CD4-positive, alpha-beta T cell treated with Interferon alpha-2 for 1 hour (primary cell): ENCODE measurements at places on chromosomes 5 and 9.

DNA sequence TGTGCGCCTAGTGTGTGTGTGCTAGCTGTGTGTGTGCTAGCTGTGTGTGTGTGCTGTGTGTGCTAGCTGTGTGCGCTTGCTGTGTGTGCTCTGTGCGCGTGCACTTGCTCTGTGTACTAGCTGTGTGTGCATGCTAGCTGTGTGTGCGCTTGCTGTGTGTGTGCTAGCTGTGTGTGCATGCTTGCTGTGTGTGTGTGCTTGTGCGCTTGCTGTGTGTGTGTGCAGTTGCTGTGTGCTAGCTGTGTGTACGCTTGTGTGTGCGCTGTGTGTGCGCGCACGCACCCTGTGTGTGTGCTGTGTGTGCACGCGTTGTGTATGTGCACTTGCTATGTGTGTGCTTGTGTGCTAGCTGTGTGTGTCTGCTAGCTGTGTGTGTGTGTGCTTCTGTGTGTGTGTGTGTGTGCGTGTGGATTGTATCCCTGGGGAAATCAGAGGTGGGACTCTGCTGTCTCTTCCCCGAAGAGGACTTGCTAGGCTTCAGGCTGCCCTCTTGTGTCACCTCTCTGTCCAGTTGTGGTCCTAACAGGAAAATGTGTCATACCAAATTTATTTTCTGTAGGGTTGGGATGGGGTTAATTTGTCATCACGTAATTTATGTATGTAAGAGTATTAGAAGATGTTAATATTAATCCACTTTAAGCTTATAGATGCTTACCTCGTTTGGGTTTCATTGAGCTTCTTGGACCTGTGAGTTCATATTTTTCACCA lies 38.9 kb downstream of the TPPP start:
- no peak for DNase-seq

GRCh38 chr9:129348890-129349664 lies 171.0 kb upstream of the IER5L start:
- no peak for DNase-seq

GRCh38 chr9:125513303-125513667 lies 193.7 kb downstream of the MAPKAP1 start:
- DNase-seq, result no peak

DNA sequence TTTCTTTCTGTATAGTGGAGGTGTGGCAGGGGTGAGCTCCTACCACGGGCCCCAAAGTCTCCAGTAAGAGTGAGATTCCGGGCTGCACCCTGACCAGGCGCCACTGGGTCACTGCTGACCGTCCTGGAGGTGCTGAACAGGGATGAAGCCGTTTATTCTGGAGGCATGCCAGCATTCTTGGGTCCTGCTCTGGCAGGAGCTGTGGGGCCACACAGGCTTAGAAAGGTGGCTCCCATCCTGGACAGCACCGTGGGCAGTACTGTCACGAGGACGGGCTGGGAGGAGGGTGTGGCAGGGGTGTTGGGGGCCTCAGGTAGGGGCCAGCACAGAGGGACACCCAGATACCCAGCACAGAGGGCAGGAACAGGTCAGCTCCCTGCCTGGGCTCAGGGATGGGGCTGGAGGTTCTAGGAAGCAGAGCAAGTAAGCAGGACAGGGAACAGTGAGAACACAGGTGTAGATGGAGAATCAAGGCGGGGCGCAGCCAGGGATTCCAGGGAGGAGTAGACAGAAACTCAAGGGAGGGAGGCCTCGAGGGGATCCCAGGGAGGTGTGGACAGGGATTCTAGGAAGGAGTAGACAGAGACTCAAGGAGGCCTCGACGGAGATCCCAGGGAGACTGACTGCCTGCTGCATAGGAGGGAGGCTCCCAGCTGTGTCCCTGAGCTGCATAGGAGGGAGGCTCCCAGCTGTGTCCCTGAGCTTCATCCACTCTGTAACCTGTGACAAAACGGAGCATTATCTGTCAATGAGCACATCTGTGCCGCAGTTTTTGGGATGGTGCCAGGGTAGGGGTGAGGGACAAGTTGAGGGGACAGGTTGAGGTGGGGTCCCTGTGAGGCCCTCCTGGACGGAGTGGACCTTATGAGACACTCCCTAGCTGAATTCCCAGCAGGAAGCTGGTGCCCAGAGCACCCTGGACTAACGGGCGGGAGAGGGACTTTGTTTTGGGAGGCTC lies 1.1 kb upstream of the PLEKHG4B start:
- no peak for DNase-seq

GRCh38 chr5:90783460-90784333 lies 225.1 kb downstream of the ADGRV1 start:
- peak; percentile 48 for DNase-seq

- no peak for DNase-seq
These were observed 367.5 kb upstream of the PTGER4 start for GRCh38 chr5:40312205-40312604.

GRCh38 chr5:168291964-168292785 lies 730 bp downstream of the WWC1 start:
- DNase-seq, result no peak
